ENCODE measurements at places on chromosomes 11 and 22.
A peak's percentile ranks its signal among the peaks of the same experiment; 100 is the strongest.

- peak; percentile 67 for DNase-seq
Measured at GRCh38 chr11:116601814-116602636, 170.8 kb downstream of the BUD13 start.

DNA sequence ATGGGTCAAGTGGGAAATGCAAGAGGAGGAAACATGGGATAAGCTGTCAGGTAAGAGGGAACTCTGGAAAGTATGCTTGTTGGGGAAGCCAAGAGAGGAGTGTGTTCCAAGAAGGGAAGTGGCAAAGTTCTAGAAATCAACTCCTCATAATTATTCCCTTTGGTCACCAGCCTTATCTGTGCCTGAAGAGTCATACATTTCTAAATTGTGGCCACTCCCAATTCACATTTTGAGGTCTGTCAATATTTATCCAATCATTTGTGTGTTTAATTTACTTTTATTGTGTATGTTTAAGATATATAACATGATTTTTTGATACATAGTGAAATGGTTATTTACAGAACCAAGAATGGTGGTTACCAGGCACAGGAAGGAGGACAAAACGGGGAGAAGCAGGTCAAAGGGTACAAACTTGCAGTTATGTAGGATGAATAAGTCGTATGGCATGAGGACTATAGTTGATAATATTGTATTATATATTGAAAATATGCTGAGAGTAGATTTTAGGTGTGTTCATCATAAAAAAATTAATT lies 131.7 kb downstream of the GRIA4 start:
- no peak for DNase-seq

DNA sequence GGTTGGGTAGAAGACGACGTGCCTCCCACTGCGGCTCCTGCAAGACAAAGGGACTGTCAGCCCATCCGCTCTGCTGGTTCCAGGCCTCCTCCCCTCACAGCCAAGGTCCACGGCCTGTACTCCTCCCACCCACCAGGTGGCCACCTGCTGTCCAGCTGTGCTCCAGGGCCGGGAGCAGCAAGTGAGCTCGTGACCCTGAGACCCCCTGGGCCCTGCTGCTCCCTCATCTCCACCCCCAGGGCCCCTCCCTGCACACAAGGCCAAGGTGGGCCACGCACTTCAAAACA lies 27.4 kb downstream of the TSPAN4 start:
- DNase-seq, result no peak

GRCh38 chr11:123775289-123775688 lies 21.0 kb upstream of the OR6X1 start:
- DNase-seq, result no peak

GRCh38 chr11:75706260-75706729 lies 11.3 kb upstream of the MOGAT2 start:
- DNase-seq, result peak; percentile 81

DNA sequence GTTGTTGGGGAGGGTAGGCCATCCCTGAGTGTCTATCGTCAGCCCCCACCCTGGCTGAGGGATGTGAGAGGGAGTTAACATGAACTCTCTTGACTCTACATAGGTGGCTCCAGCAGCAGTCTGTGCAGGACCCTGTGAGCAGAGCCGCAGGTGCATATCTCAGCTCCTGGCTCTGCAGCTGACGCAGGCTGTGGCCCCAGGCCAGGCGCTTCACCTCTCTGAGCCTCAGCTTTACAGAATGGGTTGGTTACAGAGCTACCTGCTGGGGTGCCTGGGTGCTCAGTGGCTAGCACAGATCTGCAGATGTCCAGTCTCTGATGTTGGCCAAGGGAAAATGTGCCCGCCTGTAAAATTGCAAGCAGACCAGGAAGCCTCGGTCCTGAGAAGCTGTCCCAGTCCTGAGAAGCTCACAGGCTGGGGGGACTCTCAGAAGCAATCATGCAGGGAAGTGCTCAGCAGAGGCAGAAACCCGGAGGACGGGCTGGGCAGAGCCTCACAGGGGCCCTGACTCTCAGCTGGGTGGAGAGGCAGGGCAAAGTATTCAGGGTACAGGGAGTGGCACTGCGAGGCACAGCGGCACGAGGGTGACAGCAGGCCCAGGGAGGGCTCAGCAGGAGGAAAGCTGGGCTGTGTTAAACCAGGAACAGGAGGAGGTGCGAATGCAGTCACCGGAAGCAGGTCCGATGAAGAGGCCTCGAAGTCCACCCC lies 15.9 kb upstream of the LRP5 start:
- no peak for DNase-seq

DNA sequence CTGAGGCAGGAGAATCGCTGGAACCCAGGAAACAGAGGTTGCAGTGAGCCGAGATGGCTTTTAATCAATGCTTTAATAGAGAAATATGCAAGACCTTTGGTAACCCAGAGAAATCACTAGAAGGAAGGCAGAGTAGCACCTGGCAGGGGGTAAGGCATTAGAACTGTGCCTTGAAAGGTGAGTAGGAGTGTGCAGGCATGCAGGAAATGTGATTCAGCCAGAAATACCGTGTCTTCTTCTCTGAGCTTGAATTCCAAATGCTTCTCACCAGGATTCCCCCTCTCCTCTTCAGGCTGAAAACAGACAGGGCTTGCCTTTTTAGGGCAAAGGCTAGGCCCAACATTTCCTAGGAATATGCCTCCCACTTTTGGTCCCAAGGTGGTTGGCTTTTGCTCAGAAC lies 51.0 kb downstream of the OR4D9 start:
- DNase-seq, result no peak

DNA sequence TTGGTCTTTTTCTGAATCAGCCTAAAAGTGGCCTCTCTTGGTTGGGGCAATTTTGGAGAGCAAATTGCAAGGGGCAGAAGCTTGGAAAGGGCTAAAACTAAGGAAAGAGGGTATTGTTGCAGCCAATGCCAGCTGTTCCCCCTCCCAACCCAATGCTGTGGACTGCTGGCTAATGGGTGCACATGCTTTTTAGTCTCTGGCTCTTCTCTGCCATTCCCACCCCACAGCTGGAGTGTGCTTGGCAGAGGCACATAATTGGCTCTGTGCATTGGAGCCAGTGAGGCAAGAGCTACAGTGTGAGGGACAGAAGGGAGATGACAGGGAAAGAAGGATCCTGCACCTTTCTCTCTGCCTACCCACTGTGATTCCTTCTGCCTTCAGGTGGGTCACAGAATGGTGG lies 140.0 kb downstream of the NECTIN1 start:
- DNase-seq, result no peak

- DNase-seq, result no peak
Measured at GRCh38 chr11:23221366-23221765, 361.1 kb upstream of the CCDC179 start.

DNA sequence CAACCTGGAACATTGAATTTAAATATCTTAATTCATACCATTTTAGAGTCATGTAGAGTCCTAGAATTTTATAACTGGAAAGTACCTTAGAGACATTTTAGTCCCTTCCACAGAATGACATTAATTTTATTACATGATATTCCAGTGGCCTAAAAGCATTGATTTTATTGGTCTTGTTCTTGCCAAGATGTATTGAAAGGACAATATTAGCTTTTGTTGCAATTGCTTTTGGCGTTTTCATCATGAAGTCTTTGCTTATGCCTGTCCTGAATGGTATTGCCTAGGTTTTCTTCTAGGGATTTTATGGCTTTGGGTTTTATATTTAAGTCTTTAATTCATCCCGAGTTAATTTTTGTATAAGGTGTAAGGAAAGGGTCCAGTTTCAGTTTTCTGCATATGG lies 29.0 kb downstream of the OR51F1 start:
- no peak for DNase-seq

- DNase-seq, result no peak
Measured at GRCh38 chr11:122784325-122784955, 53.9 kb upstream of the CRTAM start.

- DNase-seq, result no peak
Measured at GRCh38 chr11:102986815-102987214, 31.3 kb upstream of the MMP13 start.

DNA sequence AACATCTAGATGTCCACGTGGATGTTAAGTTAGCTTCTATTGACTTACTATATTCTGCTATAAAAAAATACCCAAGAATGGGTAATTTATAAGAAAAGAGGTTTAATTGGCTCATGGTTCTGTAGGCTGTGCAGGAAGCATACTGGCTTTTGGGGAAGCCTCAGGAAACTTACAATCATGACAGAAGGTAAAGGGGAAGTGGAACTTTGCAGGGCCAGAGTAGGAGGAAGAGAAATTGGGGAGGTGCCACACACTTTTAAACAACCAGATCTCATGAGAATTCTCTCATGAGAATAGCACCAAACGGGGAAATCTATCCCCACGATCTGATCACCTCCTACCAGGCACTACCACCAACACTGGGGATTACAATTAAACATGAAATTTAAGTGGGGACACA lies 689.3 kb downstream of the METTL15 start:
- no peak for DNase-seq

DNA sequence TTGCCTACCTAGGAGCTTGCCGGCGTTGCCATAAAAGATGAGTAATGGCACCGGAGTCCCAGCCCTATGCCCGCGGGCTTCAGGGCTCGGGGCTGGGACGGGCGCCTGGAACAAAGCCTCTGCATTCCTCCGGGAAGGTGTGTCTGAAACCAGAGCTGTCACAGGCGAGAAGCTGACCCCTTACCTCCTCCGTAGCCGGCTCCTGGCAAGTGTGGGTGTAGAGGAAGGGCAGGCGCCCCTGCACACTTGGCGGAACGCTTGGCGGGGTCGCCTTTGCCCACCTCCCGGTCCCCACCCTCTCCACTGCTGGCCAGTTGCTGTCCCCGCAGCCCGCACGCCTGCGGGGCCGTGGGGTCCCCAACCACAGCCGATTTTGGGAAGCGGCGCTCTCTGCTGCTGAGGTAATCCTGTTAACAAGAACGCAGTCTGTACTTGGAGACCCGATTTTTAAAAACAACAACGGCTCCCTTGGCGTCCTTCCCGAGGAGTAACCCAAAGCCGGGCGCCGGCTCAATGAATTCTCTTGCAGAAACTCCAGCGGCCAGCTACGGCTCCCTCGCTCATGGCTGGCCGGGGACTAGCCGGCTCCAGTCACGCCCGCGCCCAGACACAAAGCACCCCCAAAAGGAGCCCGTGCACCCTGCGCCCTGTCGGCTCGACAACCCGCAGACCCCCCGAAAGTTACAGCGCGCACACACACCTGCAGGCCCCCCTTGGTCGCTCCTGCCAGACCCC lies 89.2 kb downstream of the PLEKHA7 start:
- no peak for DNase-seq

DNA sequence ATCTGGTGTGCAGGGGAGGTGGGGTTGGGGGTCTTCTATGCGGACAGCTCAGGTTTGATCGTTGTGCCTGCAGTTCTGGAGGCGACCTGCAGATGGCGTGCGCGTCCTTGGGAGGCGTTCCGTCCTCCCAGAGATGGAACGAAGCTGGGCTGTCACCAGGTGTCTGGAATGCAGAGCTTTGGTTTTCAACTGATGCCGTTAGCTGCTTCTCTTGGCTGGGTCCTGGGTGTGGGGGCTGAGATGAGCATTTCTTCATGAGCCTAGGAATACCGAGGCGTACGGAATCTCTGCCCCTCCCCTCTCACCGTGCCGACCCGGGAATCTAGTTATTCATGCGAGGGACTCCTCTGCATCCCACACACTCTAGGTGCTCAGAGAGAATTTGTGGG lies 98.6 kb downstream of the CEP164 start:
- DNase-seq, result peak; percentile 52

GRCh38 chr22:39325392-39325932 lies 6.0 kb upstream of the RPL3 start:
- no peak for DNase-seq

- no peak for DNase-seq
Measured at GRCh38 chr11:64241491-64242374, 838 bp downstream of the FKBP2 start.

DNA sequence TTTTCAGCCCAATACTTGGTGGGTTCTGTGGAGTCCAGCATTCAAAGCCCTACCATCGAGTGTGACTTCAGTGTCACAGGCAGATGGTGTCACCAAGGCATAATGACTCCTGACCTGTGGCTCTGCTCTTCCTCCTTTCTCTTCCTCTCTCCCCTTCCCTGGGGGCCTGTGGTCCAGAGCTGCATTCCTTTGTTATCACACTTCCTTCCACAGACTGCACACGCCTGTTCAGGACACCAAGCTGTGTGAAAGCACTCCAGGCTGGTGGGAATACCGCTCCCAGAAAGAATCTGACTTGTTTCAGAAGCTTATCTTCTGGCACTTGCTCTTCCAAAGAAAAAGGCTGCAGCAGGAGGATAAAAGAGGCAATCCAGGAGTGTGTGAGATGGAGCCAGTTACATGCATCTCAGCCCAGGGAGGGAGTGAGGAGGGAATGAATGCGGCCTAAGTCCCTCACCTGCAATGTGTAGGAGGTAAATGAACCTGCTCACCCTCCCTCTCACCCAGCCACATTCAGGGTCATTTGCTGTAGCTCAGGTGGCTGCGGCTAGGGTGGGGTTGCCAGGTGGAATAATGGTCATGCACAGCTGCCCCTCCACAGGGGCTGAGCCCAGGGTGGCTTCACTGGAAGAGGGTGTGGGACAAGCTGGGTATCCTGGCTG lies 79.3 kb downstream of the ADAMTS15 start:
- DNase-seq, result no peak

DNA sequence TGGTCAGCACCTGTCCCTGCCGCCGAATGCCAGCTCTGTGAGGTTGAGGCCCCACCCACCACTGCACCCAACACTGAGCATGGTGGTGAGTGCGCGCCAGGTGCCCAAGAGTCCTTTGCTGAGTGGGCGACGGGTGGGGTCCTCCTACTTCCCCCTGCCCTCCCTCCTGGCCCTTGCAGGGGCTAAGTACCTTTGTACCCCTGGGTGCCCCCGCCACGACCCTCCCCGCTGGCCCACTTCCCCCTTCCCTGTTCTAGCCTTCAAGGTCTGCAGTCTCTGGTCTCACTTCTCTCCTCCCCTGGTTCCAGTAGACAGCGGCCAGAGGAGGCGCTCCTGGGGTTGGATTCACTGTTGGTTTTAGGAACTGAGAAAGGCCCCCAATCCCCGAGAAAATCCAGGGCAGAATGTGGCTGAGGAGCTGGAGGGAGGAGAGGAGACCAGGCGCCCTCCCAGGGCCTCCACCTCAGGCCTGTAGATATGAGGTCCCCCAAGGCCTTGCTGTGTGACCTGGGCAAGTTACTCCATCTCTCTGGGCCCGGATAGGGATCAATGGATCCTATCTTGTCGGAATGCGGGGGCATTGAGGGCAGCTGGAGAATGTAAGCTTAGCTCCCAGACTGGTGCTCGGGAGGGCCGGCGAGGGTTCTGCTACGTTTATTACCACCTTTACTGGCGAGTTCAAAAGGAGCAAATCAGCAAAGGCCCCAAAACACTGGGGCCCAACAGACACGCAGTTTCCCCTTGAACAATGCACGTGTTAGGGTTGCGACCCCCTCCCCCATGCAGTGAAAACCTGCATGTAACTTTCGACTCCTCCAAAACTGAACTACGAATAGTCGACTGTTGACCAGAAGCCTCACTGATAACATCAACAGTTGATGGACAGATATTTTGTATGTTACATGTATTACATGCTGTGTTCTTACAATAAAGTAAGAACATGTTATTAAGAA lies 31.9 kb upstream of the SMIM38 start:
- DNase-seq, result no peak

DNA sequence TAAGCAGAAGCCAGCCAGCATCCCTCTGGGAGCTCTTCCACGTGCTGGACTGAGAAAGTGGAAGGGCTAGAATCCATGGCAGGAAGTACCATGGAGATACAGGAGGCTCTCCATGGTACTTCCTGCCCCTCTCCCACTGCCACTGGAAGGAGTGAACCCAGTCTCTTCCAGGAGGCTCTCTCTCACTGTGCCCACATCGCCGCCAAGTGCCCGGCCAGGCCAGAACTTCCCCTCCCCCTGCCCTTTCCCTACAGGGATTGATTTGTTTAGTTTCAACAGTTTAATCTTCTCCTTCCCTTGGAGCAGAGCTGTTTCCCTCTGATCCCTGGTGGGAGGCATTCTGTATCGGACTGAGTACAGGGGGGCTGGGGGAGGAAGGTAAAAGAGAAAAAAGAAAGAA lies 133.6 kb downstream of the DSCAML1 start:
- DNase-seq, result no peak

Measured in NCI-H2081 (cell line).